ENCODE measurements at places on chromosomes 5 and 9. TPM values are rescaled to one million over a fixed set of nuclear protein-coding genes. Genes with fewer than 3 reads are reported as not detected.

- no peak for DNase-seq
These were observed 5.9 kb upstream of the LARS1 start for GRCh38 chr5:146188358-146188757.

GRCh38 chr9:132901858-132902831, 23.4 kb downstream of the SPACA9 start:
- DNase-seq = peak; percentile 80

GRCh38 chr9:25353783-25354182, 324.5 kb downstream of the TUSC1 start:
- DNase-seq = no peak

GRCh38 chr9:87336914-87337333, 160.7 kb upstream of the DAPK1 start:
- peak; percentile 77 for DNase-seq

DNA sequence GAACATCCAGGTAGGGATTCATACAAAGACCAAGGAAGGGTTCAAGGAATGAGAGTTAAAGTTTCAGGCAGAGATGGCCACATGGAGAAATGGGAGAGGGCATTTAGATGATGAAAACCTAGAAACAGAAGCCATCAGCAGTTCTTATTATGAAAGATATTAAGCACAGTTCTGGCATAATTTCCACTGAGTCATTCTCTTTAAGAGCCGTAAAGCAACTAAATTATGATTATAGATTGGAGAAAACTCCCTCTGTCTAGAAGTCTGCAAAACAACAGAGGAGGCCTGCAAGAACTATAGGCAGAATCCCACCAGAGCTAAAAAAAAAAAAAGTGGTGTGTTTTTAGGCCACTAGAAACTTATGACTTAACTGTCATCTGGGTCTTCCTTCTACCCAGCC, 157.1 kb upstream of the MPDZ start:
- DNase-seq = no peak

- no peak for DNase-seq
These were observed 199.6 kb downstream of the GAS1 start for GRCh38 chr9:86747711-86748110.

- DNase-seq = no peak
These were observed 10.2 kb downstream of the SH3PXD2B start for GRCh38 chr5:172444110-172444510.

DNA sequence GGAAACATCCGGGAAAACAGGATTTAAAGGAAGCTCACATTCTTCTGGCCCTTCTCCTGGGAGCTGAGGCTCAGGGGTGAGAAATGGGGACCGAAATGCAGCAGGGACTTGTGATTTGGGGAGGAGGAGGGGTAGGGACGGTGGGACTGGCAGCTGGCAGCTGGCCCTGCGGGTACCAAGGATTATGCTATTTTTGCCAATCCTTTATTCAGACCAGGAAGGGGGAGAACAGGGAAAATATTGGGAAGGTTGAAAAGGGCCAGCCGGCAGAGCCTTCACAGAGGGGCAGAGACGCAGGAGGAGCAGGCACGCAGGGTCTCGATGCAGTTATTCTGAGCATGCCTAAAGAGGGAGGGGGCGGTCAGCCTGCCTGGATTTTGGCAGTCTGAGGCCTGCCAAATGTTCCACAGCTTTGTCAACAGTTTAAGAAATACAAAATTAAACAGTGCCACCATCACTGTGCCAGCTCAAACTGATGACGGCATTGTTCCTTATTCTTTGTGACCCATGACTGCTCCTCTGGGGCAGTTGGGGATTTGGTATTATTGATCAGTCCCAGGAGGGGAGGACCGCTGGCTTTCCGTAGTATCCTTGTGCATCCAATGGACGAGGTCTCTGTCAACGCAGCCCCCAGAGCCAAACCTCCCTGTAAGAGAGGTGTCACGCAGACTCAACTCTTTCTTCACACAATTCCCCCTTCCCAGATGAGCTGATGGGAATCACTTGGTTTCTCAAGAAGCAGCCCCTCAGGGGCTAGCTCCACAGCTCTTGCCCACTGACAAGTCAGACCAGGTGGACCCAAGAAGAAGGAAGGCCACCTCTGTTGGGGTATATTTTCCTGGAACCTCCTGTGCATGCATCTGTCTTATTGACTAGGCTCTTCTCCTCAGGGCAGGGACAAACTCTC, 553.3 kb downstream of the BNC2 start:
- no peak for DNase-seq

GRCh38 chr5:122492675-122493074, 180.6 kb downstream of the SNCAIP start:
- no peak for DNase-seq

DNA sequence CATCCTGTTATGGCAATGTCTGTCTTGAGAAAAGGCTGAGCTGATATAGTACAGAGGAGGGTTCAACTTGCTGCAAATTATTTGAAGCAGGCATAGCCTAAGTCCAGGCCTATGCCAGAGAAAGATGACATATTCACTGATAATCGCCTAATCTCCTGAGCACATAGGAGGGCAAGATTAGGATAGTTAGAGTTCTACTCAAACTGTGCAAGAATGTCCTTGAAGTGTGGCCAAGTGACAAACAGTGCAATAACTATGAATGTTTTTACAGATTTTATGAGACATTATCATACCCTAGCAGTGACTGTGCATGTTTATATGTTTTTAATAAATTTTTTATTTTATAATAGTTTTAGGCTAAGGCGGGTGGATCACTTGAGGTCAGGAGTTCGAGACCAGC, 96.2 kb downstream of the TSSK1B start:
- DNase-seq = no peak

- DNase-seq = peak; percentile 82
These were observed 58.0 kb upstream of the IL6ST start for GRCh38 chr5:56052735-56053134.

DNA sequence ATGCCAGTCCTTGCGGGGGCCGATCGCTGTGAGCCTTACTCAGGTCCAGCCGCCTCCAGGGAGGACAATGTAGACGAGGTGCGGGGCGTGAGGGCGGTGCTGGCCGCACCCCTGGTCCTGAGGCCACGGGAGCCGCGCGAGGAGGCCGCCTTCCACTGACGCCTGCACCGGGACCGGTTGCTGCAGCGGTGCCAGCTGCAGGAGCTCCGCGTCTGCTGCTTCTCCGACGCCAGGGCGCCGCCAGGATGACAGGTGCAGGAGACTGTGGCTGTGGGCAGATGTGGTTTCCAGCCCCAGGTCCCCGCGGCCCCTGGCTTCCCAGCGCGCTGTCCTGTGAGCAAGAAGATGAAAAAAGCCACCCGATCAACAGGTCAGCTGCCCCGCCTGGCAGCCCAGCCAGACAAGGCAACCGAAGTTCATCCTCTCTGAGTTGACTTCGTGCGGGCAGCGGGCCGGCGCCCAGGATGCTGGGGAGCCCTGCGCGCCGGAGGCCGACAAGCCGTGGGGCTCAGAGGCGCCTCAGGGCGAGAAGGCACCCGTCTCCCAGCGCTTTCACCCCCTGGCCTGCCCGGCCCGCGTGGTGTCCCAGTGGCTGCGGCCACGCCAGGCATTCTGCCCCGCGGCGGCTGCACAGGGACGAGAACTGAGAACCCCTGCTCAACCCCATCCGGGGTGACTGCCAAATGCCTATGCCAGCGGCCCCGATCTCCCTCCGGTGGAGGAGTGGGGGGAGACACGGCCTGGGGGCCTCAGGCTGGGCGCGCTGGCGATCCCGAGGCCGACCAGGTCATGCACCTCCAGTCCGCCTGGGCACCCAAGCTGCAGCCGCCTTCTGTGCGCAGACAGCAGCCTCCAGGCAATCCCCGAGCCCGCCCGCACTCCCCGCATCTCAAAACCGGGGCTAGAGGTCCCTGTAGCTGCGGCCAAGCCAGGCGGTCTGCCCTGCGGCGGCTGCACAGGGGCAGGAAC, 43.4 kb upstream of the BICD2 start:
- peak; percentile 11 for DNase-seq

GRCh38 chr5:76854644-76855043, 4.8 kb downstream of the S100Z start:
- no peak for DNase-seq

DNA sequence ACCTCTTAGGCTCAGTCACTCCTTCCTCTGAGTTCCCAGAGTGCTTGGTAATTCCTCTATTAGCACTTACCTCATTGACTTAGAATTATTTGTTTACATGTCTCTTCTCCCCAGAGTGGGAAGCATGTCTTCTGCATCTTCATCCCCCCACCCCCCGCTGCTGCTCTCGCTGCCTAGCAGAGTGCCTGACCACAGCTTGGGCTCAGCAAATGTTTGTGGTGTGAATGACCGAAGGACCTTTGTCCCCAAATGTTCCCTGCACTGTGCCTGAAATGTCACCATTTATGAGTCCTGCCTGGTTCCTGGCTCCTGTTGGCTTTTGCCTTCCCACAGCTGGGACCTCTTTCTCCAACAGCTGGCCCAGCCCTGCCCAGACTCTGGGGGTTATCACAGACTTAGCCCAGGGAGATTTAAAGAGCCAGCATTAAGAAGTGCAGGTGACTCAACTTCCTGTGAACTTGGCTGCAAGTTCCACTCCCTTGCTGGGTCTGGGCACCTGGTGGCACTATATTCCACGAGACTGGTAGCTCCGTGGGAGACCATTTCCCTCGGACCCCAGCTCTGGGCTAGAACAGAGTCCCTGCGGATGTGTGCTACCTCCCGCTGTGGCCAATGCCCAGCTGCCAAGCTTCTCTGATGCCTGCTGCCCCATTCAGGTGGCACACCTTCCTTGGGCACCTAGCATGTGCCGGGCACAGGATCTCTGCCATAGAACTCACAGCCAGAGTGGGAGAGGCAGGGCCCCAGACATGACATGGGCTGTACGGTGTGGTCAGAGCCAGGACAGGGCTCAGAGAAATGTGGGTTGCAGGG, 1.8 kb upstream of the HMCN2 start:
- no peak for DNase-seq

GRCh38 chr5:113581388-113581787, 67.9 kb downstream of the YTHDC2 start:
- DNase-seq = no peak

Gene OR1J2
- polyA plus RNA-seq = not detected

Gene SLC25A2
- not detected for polyA plus RNA-seq

Gene TLR4
- 0.89 TPM for polyA plus RNA-seq

Gene CEL
- polyA plus RNA-seq = 463 TPM

Gene MORN5
- not detected for polyA plus RNA-seq

All from small intestine (tissue), 16 donors.